COLO829 (cell line): ENCODE measurements at places on chromosomes 13 and 19.

GRCh38 chr19:58550362-58551122, 4.4 kb downstream of the CHMP2A start:
- no peak for DNase-seq

- no peak for DNase-seq
Measured at GRCh38 chr13:113996081-113996911, 22.4 kb upstream of the C13orf46 start.

DNA sequence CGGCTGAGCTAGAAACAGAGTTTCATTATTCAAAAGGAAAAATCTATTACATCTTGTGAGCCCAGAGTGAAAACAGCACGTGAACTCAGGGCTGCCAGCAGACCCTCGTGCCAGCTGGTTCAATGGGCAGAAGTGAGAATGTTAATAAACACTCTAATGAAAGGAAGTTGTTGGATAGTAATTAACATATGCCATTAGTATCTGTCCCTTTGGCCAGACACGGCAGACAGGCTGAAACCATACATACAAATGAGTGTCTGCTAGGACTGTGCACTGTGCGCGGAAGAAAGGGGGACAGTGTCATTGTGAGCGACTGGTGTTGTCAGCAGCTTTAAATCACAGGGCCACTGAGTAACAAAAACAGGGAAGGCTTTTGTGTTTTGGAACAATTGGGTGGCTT, 121.9 kb upstream of the TSC22D1 start:
- DNase-seq: no peak

DNA sequence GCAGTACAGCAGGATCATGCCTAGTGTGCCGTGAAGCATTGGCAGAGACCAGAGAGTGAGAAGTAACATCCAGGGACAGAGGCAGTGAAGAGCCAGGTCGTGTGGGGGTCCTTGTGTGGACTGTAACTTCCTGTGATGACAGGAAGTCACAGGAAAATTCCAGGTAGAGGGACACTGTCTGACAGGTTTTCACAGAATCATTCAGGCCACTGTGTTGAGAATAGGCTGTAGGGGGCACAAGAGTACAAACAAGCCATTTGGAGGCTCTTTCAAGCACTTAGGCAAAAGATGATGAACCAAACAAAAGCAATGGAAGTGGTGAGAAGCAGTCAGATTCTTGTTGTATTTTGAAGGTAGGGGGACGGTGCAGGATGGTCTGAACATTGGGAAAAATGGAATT, 46.4 kb downstream of the N4BP2L1 start:
- DNase-seq: peak; percentile 23

GRCh38 chr13:27967203-27967735, 1.8 kb downstream of the CDX2 start:
- DNase-seq: no peak

DNA sequence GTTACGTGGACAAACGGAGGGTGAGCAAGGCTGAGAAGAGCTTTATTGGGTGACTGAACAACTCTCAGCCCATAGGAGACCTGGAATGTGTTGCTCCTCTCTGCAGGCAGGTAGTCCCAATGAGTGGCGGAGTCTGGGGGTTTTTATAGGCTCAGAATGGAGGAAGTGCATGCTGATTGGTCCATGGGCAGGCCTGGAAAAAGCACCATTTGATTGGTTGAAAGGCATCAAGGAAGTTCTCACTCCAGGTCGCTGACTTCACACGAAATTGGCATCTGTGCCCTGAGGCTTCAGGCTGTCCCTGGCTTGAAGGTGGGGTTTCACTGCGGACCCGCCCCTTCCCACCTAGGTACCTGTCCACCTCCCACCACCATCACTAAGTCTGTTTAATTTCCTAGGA, 65.4 kb downstream of the SPATA13 start:
- no peak for DNase-seq

DNA sequence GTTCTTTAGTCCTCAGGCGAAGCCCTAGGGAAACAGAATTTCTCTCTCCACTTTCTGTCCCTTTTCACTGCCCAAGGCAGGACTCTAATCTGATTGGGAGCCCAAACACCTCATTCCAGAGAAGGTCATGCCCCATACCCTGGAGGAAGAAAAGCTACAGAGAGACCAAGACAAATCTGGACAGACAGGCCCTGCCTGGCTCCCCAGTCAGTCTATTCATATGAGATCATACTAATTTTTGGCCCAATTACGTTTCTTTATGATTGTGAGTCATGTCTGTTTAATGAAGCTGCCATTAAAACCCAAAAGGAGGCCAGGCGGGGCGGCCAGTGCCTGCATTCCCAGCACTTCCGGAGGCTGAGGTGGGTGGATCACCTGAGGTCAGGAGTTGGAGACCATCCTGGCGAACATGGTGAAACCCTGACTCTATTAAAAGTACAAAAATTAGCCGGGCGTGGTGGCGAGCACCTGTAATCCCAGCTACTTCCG, 3.3 kb upstream of the AP3D1 start:
- DNase-seq: no peak
